ENCODE measurements at places on chromosomes 6 and 20.

DNA sequence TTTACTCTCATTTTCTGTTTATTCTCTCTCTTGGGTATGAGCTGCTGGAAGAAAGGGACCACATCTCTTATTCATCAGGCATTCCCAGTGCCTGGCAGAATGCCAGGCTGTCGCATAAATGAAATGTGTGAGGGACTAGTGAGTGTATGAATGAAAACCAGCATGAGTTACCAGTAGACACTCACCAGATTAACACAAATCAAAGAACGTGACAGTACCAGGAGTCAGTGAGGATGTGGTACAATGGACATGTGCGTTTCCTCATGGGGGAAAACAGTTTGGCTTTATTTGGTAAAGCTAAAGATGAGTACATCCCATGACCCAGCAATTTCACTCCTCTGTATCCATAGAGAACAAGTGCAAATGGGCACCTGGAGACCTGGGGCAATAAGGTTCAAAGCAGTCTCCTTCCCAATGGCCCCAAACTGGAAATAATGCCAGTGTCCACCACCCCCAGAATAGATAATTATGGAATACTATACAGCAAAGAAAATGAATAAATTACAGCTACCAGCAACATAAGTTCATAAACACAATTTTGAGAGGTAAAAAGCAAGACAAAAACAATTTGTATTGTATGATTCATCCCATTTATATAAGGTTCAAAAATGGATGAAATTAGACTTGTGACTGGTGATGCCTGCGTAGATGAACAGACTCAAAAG is 93.3 kb downstream of the CDH22 start:
- DNase-seq, result no peak

DNA sequence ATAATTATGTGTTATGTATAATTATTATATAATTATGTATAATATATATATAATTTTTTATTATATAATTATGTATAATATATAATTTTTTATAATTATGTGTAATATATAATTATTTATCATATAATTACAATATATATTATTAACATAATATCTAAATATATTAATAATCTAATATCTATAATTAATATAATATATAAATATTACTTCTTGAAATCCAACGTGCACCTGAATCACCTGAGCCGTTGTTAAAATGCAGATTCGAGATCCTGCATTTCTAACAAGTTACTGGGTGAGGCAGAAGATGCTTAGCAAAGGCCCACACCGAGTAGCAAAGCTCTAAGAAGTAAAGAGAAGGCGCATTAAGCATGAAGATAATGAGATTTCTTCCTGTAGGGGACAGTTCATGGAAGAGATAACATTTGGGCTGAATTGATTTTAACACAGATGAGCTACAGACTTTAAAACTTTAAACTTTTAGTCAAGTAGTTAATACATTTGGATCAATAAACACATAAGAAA is 406.4 kb upstream of the PLCB4 start:
- no peak for DNase-seq

GRCh38 chr20:31943052-31943471 is 8.8 kb downstream of the PDRG1 start:
- no peak for DNase-seq

DNA sequence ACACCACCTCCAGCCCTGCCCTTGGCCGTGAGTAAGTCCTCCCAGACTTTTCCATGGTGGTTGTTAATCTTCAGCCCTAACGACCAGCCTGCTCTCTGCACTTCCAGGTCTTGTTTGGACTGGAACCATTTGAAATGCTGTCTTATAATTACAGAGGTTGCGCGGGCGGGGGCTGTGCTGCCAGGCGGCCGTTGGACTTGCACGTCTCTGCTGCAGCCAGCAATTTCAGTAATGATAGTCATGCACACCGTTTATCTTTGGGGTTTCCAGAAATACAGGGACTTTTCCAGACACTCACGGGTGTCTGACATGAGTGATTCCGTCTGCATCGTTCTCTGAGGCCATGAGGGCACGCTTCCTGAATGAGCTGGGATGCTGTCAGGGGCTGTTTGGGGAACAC is 118.2 kb downstream of the BMP7 start:
- DNase-seq, result no peak

- DNase-seq, result no peak
Measured at GRCh38 chr6:20458027-20458894, 56.6 kb downstream of the E2F3 start.

- DNase-seq, result no peak
Measured at GRCh38 chr6:54601600-54602300, 244.8 kb upstream of the FAM83B start.

- DNase-seq, result no peak
Measured at GRCh38 chr6:110188791-110189190, 8.6 kb downstream of the CDC40 start.

GRCh38 chr20:22371843-22372242 is 212.5 kb downstream of the FOXA2 start:
- peak; percentile 15 for DNase-seq

DNA sequence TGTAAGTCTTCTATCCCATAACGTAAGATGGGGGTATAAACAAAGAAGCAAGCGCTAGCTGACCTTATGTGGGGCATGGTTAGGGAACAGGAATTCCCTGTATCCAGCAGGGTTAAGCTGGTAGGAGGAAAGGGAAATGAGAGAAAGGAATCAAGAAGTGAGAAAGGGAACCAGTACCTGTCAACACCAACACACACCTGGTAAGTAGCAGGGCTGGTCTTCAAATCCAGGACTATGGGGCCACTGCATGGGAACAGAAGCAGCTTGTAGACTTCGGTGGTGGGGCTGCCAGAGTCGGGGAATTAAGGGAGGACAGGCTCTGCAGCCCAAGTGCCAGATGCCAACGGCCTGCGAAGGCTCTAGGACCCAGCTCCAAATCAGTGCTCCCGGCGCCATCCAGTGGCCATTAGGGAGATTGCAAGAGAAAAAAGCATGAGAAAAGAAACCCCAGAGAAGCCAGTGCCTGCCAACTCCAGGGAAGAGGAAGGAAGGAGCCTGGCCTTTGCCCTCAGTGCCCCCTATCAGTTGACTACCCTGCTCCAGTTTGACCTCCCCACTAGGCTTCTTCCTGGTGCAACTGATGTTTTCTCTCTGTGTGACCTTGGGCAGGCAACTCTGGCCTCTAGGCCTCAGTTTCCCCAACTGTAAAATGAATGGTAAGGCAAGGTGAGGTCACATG is 15.8 kb upstream of the RBPJL start:
- DNase-seq, result peak; percentile 79

DNA sequence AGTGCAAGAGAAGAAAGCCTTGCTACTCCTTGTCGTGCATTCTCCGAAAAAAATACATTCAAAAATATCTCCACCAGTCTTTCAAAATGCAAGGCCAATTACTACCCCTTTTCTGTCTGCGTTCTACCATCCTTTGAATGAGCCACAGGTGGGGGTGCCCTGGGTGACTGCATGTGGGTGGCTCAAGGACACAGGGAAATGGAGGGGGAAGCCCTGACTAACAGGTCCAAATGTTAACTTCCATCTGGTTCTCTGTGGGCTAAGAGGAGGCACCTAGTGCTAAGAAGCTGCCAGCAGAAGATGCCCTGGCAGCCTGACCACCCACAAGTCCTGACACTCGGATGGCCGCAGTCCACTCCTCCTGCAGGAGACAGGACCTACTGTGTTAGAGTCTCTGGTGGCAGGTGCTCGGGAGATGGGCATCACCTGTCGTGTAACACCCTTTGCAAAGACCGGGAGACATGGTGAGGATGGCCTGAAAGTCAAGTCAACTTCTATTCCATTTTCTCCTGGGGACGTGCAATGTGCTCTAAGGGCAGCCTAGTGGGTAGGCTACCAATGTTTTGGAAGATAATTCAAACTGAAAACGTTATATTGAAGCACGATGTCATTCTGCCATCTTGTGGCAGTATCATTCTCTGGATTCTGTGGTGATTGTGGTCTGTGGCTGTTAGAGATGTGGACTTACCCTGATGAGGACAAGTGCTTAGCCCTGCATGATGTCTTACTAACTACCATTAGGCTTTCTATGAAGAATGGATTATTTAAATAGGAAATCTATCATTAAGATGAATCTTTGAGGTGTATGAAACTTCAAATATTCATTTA is 27.4 kb upstream of the IGF2R start:
- peak; percentile 39 for DNase-seq

DNA sequence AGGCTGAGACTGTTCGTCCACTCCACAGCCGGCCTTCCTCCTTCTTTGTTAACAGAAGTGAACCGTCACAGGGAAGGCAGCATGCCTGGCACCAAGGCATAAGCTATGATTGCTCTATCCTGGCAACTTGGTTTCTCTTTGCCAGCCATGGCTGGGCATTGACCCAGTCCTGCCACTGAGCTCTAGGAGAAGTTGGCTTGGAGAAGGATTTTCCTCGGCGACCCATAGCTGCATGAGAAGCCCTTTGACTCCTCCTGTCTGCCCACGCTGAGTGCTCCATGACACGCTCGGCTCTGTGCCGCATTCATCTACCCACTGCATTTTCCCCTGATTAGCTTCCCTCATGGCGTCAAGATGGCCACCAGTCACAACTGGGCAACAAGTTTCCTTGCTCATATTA is 111.8 kb upstream of the EXOC2 start:
- DNase-seq, result no peak

GRCh38 chr20:53660947-53661381 is 67.3 kb upstream of the ZNF217 start:
- peak; percentile 47 for DNase-seq

GRCh38 chr20:57596998-57597939 is 23.0 kb downstream of the ZBP1 start:
- DNase-seq, result peak; percentile 93

DNA sequence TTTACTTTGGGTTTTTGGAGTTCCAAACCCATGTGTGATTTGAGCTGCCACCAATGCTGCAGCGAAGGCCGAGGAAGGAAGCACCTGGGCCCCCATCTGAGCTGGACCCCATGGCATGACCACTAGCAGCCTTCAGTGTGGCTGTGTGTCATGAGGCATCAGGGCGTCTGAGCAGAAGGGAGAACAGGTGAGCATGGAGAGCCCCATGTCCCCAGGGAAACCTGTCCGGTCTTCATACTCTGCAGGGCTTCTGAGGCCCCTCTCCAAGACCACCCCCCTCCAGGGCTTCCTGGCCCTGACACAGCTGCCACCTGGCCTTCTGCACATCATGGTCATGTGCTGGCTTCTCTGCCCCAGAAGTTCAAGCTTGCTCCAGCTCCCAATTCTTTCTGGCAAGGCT is 169.1 kb upstream of the CST7 start:
- no peak for DNase-seq

GRCh38 chr20:53865901-53866793 is 204.2 kb downstream of the BCAS1 start:
- no peak for DNase-seq

DNA sequence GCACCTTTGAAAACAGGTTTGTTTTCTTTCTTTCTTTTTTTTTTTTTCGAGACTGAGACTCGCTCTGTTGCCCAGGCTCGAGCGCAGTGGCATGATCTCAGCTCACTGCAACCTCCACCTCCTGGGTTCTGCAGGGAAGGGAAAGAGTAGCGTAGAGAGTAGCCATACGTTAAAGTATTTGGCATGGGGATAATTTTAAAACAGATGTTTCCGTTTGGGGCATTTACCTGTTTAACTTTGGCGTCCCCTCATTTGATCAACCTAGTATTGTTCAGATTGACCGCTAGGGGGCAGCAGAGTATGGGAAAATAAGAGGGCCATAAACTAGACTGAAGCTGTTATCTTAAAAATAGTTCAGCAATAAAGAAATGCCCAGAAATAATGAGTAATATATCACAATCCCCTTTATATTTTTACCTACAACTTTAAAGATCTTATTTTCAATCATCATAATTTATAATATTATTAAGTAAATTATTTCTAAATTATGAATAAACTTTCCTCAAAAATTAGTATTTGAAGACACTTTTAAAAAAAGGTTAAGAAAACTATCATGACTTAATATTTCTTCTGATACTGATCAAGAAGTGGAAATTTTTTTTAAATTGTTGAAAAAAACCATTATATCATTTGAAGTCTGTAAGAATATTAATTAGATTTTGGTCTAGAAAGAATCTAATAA is 7.6 kb upstream of the TAAR9 start:
- peak; percentile 41 for DNase-seq

GRCh38 chr20:20755231-20755630 is 42.8 kb upstream of the RALGAPA2 start:
- no peak for DNase-seq

GRCh38 chr20:37564388-37565133 is 36.9 kb upstream of the BLCAP start:
- DNase-seq, result peak; percentile 89

DNA sequence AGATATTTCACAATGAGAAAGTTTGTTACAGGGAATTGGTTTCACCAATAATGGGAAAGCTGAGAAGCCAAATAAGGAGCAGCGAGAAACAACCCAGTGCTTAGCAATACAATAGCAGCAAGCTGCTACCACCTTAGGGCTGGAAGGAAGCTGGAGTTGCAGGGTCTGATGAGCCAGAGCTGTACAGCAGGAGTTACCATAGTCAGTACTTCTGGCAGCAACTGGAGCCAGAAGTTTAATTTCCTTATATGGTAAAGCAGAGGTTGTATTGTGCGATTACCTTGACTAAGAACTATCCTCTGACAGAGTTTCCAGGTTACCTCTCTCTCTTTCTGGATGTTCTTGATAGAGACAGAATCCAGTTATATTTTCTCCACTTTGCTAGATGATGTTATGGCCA is 137.1 kb upstream of the OLIG3 start:
- DNase-seq, result peak; percentile 28

DNA sequence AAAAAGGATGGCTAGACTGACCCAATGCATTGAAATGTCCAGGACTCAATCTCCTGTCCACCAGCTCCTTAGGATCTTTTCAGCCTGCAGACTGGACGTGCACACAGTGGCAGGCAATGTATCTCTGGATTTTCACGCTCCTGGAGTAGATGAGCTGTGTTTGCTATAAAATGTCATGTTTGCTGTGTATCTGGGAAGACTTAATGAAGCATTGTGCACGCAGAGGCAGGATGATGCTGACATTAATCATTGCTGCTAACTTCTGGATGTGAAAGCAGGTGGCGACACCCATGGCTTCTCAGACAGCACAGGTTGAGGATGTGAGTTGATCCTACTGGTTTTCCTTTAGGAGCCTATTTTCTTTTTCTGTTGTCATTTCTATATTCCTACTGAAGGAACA is 133.1 kb upstream of the PCSK2 start:
- DNase-seq, result no peak

- no peak for DNase-seq
Measured at GRCh38 chr20:48722002-48722731, 105.6 kb downstream of the PREX1 start.

- DNase-seq, result no peak
Measured at GRCh38 chr6:105553171-105553570, 150.3 kb upstream of the PREP start.

DNA sequence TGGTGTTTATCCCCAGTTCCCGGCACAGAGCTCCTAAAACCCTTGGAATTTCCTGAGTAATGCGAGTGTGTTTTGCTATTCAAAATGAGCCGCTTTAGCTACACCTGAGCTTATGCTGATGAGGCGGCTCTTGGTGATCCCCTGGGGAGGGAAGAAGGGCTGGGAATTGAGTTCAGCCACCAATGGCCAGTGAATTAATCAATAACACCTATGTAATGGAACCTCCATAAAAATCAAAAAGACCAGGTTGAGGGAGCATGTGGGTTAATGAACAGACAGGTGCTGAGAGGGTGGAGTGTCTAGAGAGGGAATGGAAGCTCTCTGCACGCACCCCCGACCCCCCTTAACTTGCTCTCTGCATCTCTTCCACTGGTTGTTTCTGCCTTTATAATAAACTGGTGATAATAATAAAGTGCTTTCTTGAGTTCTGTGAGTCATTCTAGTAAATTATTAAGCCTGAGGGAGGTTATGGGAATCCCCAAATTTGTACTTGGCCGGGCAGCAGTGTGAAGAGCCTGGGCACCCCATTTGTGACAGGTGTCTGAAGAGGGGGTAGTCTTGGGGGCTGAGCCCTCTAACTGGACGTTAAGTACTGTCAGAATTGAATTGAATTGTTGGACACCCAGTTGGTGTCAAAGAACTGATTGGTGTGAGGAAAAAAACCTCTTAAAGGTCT is 24.6 kb upstream of the SERPINB1 start:
- no peak for DNase-seq
